ENCODE measurements at places on chromosomes 5 and 9.

DNA sequence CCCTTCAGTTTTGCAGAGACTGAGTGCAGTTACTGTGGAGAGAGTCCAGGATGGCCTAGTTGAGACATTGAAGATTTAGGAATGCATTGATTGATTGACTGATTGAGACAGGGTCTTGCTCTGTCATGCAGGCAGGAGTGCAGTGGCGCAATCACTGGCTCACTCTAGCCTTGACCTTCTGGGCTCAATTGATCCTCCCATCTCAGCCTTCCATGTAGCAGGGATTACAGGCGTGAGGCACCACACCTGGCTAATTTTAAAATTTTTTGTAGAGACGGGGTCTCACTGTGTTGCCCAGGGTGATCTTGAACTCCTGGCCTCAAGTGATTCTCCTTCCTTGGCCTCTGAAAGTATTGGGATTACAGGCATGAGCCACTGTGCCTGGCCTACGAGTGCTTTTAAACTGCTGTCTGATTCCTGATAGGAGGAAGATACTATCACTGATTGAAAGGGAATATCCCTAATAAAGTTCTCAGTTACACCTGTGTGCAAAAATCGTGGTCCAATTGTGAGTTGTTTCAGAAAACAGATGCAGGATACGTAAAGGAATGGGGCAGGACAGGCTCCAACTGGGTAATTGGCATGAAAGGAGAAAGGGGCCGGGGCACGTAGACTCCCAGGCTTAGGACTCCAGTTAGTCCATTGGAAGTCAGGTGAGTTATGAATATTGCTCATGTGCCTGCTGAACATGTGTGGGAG lies 87.5 kb downstream of the KDM4C start:
- no peak for DNase-seq

GRCh38 chr5:174832025-174832424 lies 107.6 kb downstream of the MSX2 start:
- no peak for DNase-seq

DNA sequence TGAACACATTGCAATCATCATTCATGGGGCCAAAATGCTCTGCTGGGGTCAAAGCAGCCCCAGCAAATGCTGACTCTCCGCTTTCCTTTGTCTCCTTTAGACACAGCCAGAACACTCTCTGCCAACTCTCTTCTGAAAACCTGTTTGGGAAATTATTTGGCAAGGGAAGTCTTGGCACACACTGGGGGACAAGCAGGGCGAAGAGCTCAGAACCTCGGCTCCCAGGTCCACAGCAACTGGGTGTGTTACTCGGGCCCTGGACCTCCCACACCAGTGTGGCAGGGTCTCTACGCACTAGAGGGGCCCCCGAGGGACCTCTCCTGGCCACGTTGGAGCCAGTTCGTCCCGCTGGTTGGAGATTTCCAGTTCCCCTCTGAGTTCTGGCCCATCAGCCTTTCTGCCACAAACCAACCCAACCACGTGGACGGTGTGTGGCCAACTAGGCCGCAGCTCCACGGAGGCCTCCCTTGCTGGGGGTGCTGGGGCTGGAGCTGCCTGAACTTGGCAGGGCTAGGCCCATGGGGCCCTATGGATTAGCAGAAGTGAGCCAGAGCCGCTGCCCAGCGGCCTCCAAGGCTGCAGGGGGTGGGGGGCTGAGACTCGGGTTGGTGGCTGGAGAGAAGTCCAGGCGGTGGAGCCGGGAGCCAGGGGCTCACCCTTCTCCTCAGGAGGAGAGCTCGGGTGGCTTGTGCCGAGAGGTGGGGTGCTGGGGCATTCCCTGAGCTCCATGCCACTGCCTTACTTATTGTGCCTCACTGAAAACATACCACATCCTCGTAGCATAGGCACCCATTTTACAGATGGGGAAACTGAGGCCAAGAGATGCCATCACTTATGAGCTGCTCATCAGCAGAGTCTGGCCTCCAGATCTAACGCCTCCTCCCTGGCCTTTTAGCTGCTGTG lies 46.8 kb upstream of the RNU6ATAC start:
- no peak for DNase-seq

DNA sequence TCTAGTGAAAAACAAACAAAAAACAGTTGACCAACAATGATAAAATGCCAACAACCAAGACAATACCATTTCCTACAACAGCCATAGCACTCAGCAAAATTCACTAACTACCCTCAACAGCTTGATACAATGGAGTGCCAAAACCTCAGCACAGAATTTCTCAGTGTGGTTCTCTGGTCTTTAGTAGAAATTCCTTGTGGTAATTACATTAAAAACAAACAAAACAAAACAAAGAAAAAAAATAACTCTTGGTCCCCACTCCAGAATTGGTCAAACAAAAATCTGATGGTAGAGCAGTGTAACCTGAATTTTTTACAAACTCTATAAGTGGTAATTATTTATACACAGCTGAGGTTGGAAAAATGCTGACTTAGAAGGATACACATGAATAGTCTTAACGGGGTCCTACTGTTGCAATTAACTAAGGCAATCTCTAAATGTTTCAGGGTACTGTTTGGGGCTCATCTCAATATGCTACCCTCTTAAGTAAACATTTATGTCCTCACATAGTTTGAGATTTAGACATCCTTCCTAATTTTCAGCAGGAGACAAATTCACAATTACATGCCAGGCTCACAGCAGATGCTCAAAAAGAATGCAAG lies 13.8 kb downstream of the CSNK1A1 start:
- no peak for DNase-seq

DNA sequence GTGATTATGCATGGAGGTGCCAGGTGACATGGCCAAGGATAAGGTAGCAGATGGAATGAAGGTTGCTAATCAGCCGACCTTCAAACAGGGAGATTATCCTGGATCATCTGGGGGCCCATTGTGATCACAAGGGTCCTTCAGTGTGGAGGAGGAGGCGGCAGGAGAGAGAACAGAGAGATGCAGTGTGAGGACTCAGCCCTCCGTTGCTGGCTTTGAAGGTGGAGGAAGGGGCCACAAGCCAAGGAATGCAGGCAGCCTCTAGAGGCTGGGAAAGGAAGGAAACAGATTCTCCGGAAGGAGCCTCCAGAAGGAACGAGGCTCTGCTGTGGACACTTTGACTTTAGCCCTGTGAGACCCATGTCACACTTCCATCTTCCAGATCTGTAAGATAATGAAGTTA lies 27.4 kb upstream of the EEIG1 start:
- no peak for DNase-seq

DNA sequence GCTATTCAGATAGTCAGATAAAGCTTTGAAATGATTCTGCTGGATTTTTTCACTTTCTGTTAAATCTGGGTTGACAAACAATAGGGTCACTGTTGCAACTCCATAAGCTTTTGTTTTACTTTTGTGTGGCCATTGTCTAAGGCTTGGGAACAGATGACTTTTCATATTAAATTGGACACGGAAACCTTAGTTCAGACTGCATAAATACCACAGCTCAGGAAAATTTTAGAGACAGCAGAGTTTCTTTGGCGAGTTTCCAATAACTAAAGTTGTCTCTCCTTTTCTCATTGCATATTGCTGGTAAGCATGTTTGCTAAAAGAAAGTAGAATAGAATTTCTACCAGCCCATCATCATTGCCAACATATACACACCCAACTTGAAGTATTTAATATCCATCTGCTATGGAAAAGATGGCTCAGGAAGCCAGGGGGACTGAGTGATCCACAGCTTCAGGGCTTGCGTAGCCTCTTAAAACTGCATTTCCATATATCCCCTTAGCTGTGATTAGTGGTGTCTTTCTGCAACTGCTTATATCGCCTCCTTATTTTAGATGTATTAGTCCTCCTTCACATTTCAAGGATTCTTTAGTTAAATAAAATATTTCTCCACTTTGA lies 168.2 kb downstream of the ARHGAP26 start:
- DNase-seq, result no peak

GRCh38 chr9:133483611-133484010 lies 4.7 kb upstream of the SLC2A6 start:
- DNase-seq, result no peak

DNA sequence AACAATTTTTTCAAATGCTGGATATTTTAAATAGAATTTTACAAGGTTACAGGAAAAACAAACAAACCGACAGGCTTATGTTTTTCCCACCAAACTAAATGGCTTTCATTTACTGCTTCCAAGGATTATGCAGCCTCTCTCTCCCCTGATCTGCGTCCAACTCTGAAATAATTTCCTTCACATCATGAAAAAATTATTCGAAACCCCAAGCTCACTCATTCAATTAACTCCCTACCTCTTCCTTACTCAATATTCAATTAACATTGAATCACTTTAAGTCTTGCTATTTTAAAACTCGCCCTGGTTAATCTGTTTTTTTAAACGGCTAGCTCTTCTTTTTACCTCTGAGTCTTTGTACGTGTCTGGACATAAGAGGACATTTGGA lies 336.2 kb downstream of the AGTPBP1 start:
- DNase-seq, result no peak

DNA sequence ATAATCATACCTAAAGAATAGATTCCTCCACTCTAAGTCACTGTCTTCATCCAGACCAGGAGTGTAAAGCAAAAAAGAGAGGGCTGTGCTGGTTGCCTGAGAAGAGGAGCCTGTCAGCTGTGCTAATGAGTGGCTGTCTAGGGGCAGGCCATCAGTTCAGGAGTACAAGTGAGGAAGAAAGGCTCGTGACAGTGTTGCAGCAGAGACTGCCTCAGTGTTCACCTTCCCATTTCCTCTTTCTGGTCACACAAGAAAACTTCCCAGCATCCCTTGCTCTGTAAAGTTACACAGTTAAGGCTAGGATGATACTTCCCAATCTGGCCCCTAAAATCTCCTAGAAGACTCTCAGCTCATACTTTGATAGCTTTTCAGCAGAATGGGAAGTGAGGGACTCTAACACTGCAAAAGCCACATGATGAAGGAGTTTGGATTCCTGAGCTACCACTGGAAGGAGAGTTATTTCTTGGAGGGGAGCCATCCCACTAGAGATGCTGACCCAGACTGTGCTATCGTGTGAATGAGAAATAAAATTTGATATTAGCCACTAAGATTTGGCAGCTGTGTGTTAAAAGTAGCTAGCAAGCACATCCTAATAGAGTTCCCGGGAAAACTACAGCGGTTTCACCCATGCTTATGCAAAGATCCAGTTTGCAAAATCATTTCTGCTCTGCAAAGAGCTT lies 67.1 kb downstream of the ADAMTS12 start:
- DNase-seq, result no peak

GRCh38 chr9:36218411-36218901 lies 27.7 kb downstream of the CLTA start:
- no peak for DNase-seq

GRCh38 chr5:83568186-83568585 lies 96.6 kb downstream of the VCAN start:
- DNase-seq, result peak; percentile 57

- no peak for DNase-seq
Observed at GRCh38 chr9:130128251-130128650, 44.0 kb upstream of the NCS1 start.

GRCh38 chr9:96236854-96237550 lies 65.0 kb downstream of the HSD17B3 start:
- DNase-seq, result no peak
